Stimulated activated CD4-positive, alpha-beta T cell treated with anti-CD3 and anti-CD28 coated beads, Interleukin-12 subunit alpha, Interleukin-12 subunit beta, amount 100 ng/mL, for 24 hours (primary cell): ENCODE measurements at places on chromosomes 1 and 21.
A peak's percentile ranks its signal among the peaks of the same experiment; 100 is the strongest.

- DNase-seq: no peak
Observed at GRCh38 chr1:246658567-246658966, 65.6 kb upstream of the SCCPDH start.

DNA sequence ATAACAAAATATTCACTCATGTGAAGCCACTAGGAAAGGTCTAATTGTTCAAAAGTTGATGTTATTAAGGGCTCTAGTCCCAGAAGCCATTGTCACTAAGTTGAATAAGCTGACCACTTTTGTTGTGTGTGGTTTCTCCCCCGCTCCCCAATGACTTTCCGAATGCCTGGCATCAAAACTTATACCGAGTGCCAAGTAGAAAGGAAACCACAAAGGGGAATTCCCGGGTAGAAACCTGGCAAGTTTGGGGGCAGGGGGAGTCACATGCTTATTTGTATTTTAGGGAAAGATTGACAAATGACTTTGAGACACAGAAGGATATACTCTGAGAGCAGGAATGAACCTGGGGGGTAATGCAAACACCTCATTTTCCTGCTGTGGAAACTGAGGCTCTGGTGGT, 154.1 kb downstream of the TGFBR3 start:
- peak; percentile 37 for DNase-seq

DNA sequence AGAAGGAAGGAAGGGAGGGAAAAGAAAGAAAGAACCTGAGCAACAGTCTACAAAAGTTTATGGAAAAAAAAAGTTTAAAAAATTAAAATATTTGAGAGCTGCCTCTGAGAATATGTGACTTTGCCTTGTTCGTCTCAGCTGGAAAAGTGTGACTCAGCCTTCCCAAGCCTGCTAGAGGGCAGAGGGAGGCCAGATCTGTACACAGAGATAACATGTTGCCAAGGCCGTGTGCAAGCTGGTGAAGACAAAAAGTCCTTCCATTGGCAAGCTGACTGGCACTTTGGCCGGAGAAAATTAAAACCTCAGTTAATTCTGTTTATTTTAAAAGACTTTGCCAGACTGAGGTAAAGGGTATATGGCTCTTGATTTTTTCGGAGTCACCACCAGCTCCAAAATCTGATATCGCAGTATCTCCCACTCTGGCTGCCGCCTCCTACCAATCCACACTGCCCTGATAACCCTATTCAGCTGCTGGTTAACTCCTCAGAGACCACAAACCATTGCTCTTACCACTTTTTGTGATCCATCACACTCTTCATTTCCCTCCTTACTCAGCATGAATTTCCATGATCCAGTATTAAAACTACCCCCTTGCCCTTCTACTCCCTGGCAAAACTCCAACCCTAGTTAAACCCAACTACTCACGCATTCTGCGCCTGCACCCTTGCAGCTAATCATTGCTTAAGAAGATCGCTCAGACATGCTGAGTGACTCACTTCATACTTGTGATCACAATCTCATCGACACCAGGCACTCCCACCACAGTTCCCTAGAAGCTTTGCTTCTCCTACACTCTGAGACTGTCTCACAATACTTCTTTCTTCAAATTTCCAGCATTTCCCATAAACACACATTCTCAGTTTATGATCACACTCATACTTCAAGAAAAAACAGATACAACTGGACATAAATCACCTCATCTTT, 5.7 kb upstream of the PPP1R15B start:
- DNase-seq: no peak

DNA sequence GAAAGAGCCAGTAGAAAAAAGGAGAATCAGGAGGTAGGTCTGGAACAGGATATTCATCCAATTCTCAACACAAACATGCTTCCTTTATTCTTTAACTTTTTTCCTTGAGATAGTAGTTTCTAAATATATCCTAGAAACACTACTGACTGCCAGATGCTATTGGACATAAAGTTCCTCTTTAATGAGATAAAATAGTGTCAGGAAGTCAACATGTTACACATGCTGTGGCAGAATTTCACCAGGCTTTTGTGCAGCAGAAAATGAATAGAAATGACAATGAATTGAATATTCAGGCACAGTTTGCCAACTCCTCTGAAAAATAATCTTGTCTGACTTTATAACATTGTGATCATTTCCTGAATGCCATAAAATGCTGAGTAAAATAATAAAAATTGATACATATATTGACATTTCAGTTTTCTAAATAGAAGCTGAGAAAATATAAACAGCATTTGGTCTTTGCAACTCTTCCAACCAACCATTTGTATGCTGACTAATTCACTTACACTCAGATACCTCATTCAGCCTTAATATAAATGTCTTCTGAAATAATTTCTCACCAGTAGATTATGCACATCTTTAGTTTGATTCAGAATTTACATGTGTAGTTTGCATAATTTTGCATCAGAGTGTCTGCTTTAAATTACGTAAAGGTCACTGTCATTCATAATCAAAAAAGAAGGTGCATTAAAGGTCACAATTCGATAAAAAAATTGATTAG, 486.1 kb upstream of the ADGRL2 start:
- no peak for DNase-seq

- DNase-seq: no peak
Observed at GRCh38 chr1:230797942-230798365, 50.8 kb downstream of the CAPN9 start.

DNA sequence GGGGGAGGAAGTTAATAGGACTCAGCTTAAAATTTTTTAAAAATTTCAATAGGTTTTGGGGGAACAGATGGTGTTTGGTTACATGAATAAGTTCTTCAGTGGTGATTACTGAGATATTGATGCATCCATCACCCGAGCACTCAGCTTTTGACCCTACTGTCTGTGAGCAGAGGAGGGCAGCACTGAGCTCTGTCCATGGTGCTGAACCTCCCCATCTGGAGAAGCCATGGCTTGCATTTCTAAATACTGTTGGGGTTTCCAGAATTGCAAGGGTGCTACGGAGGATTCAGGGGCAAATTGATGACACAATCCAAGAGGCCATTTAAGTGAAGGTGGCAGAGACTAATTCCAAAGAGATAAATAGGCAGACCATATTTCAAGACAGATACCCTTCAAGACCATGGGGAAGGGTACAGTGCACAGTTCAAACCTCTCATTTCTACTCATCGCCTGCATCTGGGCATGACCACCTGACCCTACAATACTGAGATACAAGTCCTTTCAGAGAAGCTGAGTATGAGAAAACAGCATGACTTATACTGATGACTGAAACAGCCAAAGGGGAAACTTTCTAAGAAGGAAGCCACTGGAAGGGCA, 17.2 kb downstream of the SYT2 start:
- DNase-seq: peak; percentile 17

GRCh38 chr1:67522793-67523192, 92.6 kb upstream of the SERBP1 start:
- no peak for DNase-seq

DNA sequence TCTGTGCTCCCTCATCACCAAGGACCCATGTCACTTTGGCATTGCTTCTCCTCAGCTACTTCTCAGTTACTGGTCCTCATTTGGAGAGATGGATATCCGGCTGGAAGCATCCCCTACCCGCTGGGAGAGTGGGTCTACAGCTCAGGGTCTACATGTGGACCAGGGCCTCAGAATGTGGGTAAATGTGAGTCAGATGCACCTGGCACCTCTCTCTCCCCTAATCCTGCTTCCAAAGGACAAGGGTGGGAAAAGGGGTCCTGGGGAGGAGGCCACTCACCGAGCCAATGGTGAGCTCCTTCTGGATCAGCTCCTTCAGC, 908 bp downstream of the S100A6 start:
- DNase-seq: no peak

DNA sequence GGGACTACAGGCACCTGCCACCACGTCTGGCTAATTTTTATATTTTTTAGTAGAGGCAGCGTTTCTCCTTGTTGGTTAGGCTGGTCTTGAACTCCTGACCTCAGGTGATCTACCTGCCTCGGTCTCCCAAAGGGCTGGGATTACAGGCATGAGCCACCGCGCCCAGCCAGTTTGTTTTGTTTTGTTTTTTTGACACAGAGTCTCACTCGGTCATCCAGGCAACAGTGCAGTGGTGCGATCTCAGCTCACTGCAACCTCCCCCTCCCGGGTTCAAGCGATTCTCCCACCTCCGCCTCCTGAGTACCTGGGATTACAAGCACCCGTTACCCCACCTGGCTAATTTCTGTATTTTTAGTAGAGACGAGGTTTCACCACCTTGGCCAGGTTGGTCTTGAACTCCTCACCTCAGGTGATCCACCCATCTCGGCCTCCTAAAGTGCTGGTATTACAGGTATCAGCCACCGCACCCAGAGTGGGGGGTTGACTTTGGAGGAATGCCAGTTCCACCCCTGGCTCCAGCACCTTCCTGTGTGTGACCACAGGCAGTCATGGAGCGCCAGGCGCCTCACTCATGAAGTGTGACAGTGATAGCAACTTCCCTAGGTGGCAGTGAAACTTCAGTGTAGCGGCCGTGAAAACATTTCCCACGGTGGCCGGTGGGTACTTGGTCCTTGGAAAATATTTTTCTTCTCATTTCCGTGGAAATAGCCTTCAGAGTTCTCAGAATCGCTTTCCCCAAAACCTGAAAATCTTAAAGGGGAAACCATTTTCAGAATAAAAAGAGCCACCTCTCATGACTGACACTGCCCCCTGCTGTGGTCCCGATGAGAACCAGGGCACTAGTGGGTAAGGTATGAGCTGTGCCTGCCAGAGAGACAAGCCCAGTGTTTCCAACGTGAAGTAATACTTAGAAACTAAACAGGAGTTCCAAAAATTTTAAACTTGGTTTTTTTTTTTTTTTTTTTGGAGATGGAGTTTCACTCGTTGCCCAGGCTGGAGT, 48.6 kb downstream of the WDR4 start:
- DNase-seq: no peak

GRCh38 chr1:54814126-54814498, 13.0 kb upstream of the TTC22 start:
- no peak for DNase-seq

- DNase-seq: no peak
Observed at GRCh38 chr1:27535386-27535785, 45.4 kb upstream of the WASF2 start.

- no peak for DNase-seq
Observed at GRCh38 chr1:235759336-235759735, 107.4 kb downstream of the LYST start.

- peak; percentile 58 for DNase-seq
Observed at GRCh38 chr1:166479052-166479631, 312.3 kb upstream of the FAM78B start.

DNA sequence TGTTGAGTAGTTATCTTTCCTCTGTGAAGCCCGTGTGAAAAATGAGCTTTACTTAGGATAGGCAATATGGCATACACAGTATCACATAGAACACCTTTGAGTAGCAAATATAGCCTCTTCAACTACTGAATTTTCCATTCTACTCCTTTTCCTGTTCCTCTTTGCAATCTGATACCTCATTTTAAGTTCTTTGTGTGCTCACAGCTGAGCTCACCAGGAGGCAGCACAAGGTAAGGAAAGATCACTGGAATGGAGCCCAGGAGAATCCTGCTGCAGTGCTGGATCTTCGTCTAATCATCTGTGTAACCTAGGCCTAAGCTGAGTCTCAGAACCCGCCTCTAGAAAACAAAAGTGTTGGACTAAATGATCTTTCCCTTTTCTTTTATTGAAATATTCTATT, 171.0 kb downstream of the LRRC40 start:
- no peak for DNase-seq

- no peak for DNase-seq
Observed at GRCh38 chr1:183735069-183735860, 69.7 kb upstream of the RGL1 start.

DNA sequence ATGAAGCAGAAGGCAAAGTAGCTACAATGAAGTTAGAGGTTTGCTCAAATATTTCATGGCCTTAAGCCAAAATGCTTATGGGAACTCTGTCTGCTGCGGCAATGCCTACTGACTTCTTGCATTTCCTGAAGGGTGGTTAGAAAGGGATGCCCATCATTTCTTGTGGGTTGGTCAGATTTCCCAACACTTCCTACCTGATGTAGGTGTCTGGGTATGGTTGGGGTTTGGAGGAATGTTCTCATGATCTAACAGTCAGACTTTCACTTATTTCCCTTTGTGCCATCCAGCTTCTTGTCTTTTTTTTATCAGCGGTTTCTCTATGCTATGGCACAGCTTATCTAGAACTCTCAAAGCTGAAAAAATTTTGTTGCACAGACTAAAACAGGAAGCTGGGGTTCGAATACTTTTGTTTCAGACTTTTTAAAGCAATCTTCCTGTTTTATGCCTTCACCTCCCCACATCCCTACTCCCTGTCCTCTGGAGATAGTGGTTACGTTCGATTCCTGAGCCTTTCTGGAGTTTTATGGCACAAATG, 307.7 kb downstream of the USP25 start:
- no peak for DNase-seq

DNA sequence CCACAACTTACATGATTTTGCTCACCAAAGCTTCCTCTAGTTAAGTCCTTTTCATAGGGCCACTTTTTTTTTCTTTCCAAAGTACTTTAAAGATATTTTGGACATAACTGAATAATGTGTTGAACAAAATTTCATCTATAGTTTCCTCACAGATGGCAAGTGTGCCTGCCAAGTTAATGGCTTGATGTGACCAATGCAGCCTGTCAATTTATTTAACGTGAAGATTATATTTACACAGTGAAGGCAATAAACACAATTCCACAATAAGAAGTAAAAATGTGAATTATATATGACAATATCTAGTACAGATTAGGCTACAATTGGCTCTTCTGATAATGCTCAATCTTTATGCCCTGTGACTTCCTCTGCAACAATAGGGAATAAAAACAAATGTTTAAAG, 18.0 kb downstream of the CLCA2 start:
- DNase-seq: no peak

DNA sequence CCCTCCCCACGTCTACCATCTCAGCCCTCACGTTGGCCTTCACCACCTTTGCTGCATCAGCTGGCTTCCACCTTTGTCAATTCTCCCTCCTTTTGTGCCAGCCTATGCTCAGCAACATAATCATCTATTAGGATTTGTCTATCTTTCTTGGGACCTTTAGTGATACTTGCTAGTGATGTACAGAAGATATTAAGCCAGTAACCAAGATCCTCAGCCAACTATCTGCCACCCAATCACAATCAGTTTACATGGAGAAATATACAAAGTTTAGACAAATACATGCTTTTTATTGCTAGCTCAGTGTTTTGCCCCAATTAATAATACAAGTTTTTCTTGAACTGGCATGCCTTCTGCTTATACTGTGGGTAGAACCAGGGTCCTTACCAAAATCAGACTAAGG, 172.3 kb downstream of the TPR start:
- DNase-seq: no peak

GRCh38 chr1:43973981-43974442, 748 bp upstream of the ATP6V0B start:
- no peak for DNase-seq

DNA sequence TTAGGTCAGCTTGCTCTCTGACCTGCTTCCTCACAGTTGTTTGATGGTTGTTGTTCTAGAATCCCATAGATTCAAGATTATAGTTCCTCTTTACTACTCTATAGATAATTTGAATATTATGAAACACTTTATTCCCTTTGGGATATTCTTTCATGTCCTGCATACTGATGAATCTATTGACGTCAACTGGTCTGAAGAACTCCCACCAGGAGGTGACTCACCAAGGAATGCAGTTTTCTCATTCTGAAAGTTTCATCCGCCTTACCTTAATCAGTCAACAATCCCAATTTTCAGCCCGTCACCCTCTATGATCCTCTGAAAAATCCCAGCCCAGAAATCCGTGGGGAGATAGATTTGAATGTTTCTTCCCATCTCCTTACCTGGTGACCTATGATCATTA, 834.1 kb upstream of the PRMT6 start:
- DNase-seq: no peak

- DNase-seq: no peak
Observed at GRCh38 chr1:5478156-5478695, 514.0 kb downstream of the NPHP4 start.

GRCh38 chr1:28779751-28780408, 32.1 kb upstream of the OPRD1 start:
- DNase-seq: no peak

GRCh38 chr1:17016317-17016661, 4.6 kb upstream of the ATP13A2 start:
- no peak for DNase-seq
